ENCODE measurements at places on chromosomes 1 and 21.
A peak's percentile ranks its signal among the peaks of the same experiment; 100 is the strongest.

GRCh38 chr1:165900576-165901380, 73.4 kb downstream of the UCK2 start:
- DNase-seq, result no peak

- no peak for DNase-seq
These were observed 136.8 kb downstream of the ZC3H11B start for GRCh38 chr1:219476116-219476515.

DNA sequence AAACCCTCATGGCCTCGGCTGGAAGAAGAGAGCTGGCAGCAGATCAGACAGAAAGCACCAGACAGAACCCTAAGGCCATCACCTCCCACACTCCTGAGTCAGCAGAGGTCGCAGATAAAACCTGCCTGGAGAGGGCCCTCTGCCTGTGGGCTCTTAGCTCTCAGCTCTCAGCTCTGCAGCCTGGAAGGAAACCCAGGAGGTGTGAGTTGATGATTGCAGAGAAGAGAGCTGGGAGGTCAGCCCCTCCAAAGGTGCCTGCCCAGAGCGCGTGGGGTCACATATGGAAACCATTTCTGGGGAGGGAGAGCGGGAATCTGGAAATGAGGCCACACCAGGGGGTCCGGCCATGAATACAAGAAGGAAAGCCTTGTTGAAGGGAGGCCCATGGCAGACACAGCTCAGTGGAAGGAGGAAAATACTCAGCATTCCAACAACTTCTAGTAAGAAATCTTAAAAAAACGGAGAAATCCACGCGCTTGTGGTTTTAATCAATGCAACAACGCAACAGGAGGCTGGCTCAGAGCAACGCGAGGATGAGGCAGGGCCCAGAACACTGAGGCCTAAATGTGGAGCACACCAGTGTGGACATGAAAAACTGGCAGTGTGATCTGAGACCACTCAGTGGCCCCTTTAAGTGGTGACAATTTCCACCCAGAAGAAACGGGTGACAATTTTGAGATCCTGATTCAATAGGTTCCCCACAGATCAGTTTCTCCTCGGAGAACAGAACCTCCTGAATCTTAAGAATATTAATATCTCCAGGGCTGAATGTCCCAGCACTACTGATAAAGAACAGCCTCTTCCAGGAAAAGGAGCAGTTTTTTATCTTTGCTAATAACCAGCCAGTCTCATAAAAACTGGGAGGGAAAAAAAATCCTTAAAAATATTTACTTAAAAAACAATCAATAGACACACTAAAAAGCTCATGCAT, 45.7 kb downstream of the PSMG1 start:
- no peak for DNase-seq

DNA sequence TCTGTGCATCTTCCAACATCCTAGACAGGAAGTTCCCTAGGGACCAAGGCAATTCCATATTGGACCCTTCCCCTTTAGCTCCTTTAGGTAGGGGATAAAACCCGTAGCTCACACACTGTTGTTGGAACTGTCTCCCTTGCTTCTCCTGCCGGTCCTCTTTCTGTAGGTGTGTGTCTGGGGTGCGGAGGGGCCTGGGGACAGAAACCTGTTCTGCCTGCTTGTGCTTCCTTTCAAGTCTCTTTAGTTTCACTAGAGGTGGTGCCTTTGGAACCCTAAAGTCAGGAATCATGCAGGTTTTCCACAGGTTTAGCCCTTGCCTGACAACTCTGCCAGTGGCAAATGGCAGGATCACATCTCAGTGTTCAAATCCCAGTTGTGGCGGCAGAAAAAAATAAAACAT, 74.6 kb upstream of the PTGFRN start:
- no peak for DNase-seq

- DNase-seq, result no peak
These were observed 8.0 kb downstream of the HUNK start for GRCh38 chr21:31880816-31881215.

GRCh38 chr1:117928881-117929342, 509 bp downstream of the GDAP2 start:
- DNase-seq, result peak; percentile 14

GRCh38 chr21:25878344-25878743, 143.6 kb downstream of the GABPA start:
- DNase-seq, result no peak

DNA sequence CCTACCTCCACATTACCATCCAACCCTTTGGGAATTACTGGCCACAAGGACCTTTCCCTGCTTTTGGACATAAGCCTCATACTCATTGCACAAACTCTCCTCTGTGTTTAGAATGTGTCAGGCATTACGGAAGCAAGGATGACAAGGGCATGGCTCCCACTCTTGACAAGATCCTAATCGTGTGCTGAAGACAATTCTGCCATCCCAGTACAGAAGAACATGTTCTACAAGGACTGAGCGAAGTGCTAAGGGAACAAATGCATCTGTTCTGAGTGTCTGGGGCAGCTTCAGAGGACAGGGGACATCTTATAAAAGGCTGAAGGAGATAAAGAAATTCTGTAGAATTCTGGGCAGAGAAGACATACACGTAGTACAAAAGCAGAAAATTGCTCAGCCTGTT, 378.5 kb upstream of the CAMK1G start:
- DNase-seq, result no peak

GRCh38 chr1:196399713-196400112, 208.5 kb downstream of the KCNT2 start:
- no peak for DNase-seq

DNA sequence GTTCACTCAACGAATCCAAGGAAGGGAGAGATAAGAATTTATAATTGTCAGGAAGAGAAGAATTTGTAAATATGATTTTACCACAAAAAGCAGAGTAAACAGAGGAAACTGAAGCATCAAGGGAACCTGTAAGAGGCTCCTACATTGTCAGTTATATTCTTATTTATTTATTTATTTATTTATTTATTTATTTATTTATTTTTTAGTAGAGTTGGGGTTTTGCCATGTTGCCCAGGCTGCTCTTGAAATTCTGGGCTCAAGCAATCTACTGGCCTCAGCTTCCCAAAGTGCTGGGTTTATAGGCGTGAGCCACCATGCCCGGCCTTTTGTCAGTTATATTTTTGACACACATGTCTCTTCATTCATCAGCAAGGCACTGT, 47.1 kb downstream of the FCRL3 start:
- no peak for DNase-seq

DNA sequence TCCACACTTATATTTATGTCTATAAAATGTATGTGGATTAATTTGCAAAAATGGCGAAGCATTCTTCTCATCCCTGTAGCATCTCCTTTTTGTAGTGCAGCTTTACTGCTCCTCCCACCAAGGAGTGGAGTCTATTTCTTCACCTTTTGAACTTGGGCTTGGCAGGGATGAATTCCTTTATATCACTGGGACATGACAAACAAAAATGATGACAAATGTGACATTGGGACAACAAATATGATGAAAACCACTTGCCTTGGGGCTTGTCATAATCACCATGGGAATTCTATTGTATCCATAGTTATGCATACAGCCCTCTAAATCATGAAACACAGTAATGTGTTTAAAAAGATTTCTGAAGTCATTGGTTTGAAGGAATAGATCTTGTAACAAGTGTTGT, 155.0 kb downstream of the TNFSF18 start:
- no peak for DNase-seq

DNA sequence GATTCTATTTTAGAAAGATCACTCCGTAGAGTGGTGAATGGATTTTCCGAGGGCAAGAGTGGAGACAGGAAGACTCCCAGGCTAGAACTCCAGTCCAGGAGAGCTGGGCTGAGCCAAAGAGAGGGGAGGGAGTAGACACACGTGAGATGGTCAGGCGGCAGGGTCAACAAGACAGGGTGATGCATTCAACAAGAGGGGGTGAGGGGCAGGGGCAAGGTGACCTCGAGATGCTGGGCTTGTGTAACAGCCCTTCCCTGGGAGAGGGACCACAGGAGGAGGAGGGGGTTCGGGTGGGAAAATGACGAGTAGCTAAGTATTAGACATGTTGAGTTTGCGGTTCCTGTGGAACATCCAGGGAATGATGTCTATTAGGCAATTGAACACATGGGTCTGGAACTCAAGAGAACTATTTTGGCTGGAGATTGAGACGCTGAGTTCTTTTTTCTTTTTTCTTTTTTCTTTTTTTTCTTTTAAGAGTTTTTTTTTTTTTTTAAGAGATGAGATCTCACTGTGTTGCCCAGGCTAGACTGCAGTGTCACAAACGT, 13.3 kb downstream of the RSPO1 start:
- DNase-seq, result no peak

DNA sequence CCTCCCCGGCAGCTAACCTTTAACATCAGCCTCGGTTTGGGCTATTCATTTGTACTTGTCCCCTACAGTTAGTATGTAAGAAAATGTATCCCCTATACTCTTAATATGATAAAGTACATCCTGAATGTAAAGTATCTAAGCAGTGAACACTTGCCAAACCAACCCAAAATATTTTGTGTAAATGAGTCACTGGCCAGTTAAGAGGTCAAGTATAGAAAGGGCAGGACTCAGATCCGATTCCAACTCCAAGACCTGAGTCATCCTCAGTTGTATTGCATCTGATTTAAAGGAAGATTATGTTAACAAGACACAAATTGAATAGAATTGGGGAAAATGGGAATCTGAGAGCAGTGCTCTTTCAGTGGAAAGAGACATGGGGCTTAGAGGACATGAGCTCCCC, 84.4 kb downstream of the CD58 start:
- DNase-seq, result no peak

GRCh38 chr1:12594966-12595756, 22.8 kb downstream of the DHRS3 start:
- no peak for DNase-seq

GRCh38 chr1:31072304-31072746, 6.8 kb upstream of the PUM1 start:
- DNase-seq, result no peak

DNA sequence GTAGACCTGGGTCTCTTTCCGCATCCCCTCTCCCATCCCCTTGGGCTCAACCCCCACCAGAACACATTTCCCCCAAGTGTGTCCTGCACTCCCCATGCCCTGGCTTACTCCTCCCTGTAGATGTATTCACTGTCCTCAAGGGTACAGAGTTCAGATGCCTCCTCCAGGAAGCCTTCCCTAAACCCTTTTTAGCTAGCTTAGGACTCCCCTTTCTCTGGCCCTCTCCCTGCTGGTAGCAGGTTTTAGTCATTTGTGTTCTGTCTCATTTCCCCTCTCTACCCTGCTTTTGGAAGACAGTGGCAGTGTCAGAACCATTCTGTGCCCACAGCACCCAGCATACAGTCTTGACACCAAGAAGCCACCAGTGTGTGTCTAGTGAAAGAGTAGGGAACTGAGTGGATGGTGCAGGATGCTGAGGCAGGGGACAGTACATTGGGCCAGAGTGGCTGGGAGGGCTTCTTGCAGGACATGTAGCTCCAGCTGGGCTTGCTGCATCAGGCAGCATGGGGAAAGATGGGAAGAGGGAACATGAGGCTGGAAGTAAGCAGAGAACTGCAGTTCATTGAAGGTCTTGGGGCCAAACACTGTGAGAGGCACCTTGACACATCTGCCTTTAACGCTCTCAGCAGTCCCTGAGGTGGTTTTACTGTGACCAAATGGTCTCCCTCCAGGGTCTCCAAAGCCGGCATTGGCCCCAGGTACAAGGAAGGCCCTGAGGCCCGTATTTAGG, 2.5 kb downstream of the FOXO6 start:
- DNase-seq, result no peak

DNA sequence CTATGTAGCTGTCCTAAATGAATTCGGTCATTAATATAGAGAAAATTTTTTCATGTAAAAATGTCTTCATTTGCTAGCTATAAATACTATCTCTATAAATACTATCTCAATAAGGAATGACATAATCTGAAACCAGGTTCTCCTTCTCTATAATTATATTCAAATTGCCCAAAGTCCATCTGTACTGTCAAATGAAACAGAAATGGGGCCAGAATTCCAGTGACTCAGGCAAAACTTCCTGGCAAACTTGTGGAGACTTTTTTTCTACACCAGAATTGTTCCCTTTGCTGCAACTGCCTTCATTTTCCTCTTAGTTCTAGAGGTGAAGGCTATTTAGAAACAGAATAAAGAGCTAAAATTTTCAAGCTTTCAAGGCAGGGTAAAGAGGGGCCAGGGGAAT, 152.5 kb downstream of the KCNH1 start:
- no peak for DNase-seq

GRCh38 chr1:245863566-245864184, 643.4 kb downstream of the SMYD3 start:
- DNase-seq, result no peak

DNA sequence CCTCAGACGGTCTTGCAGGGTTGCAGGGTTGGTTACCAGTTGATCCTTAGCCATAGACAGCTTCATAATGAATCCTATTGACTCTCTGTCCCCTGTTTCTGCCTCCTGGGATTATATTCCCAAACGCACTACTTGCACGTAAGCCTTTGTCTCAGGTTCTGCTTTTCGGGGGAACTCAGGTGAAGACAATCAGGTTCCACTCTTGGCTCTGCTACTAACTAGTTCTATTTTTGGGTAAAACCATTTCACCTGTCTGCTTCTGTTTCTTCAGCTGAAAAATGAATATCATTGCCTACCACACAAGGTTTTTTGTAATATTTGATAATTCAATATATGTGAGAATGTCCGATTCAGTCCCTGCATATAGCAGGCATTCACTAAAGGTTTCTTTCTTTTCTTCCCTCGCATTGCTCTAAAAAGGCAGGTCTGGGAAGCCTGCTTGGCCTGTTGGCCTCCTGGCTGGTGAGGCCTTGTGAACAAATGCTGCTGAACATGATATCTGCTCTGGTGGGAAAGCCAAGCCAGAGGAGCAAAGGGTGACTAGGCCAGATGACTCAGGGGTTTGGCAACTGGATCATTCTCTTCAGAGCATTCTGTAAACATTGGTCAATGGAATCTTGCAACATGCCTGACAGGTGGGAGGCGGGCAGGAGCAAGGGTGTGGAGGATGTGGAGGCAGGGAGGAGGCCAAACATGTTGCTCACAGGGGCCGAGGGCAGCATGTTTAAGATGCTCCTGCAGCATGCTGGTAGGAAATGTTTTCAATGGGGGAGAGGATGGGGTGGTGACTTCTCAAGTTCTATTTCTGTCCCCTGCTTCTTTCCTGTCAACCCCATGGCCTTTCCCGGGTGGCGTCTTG, 23.8 kb downstream of the IER5 start:
- no peak for DNase-seq

DNA sequence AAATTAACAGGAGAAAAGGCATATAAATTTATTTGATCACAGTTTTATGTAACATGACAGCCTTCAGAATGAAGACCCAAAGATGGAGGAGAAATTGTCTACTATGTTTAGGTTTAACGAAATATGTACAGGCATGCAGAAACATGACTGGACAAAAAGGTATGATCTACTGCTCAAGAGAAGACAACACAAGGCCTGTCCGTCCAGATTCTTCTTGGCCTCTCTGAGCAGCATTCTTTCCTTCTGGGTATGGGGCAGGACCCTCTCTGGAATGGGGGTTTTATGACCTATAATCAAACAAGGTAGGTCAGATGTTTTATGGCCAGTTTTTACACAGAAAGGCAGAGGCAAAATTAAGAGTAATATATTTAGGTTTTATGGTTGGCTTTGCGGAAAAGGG, 13.5 kb upstream of the SYNJ1 start:
- DNase-seq, result no peak

DNA sequence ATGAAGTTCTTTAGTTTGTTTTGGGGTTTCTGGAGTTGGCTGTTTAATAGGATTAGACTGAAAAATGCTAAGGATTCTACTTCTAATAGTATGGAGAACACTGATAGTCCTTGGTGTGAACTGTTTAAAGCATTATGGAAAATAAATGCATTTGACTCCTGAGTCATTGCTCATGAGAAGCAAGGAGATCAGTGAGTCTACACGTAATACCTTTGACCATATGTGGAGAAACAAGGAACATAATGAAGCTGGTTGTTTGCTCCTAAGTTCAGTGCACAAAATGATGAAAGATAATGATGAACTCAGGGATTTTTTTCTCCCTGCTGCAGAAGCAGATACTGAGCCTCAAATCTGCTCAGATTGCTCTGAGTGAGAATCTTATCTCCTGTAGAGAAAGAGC, 158.9 kb upstream of the COL11A1 start:
- no peak for DNase-seq
